Bone marrow (tissue), 2 donors: ENCODE measurements at places on chromosomes 7 and 10.

DNA sequence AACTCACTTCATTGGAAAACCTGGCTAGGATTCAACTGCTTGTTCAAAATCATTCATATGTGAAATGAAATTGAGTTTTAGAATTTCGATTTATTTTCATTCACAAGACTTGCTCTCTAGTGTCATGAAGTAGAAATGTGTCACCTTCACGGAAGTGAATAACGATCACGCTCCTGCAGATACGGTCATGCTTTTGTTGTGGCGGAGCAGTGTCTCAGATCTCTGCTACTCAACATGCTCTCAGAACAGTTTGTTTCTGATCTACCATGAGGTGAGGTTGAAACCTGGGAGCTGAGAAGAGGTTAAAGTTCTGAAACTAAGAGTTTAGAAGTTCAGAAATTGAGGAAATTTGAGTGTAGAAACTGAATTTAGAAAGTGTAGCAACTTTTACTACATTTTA is 13.8 kb upstream of the PITRM1 start:
- no peak for DNase-seq

DNA sequence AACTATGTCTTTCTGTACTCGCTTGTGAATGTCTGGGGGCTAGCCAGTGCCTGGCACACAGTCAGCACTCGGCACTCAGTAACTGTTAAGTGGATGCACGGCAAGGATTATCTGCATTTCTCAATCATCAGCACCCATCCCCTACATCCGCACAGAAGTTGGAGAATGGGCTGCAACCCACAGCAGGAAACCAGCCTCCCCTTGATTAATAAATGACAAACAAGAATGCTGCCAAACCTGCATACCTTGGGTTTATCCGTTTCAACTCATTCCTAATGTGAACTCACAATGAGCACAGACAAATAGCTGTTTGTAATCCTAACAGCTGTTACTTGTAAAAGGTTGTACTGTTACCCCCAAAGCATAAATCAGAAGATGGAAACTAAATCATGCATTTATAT is 28.9 kb downstream of the PPP1R3C start:
- DNase-seq: no peak

DNA sequence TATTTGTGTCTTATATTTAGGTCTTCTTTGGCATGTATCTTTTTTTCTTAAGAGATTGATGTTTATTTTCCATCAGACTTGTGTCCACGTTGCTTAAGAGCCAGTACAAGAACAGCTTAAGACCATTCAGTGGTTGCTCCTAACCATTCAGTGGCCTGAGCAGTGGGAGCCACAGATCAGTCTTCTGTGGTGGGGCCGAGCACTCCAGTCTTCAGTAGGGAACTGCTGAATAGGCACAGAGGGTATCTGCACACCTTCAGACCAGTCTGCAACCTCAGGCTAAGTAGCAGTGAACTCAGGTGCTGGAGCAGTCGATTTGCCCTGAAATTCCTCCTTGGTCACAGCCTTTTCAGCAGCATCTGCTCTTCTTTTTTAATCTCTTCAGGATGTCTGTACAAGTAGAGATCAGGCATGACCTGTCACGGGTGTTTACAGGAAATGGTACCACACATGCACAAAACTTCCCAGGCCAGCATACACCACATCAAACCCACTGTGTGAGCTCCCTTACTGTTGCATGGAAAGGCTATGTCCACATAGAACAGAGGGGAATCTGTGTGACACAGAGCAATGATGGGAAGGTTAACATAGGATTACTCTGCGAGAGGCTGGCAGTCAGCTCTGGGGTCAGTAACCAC is 51.5 kb downstream of the FAM107B start:
- no peak for DNase-seq

GRCh38 chr7:27961255-27961654 is 219.3 kb downstream of the JAZF1 start:
- no peak for DNase-seq

DNA sequence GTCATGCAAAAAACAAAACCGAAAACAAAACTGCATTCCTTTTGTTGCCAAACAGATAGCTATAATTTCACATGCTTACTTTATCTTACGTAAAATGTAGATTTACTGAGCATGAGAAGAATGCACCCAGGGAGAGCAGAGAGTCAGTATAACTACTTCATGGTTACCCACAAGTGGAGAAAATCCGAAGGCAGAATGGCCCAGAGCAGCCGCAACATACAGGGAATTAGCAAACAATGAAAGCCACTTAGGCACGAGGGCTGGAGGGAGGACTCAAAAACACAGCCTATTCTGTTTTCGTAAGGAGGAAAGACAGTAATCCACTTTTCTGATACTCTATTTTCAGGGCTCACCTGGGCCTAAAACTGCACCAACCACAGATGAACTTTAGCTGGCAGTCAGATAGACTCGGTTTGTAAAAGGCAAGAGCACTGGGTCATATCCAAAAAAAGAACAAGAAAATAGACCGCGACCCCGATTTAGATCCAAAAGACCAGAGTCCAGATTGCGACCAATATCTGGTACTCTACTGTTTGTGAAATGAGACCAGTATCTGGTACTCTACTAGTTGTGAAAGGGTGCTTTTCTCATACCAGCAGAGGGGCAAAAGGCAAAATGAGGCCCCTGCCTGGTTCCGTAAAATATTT is 1.3 kb downstream of the ITPRIP start:
- DNase-seq: no peak

DNA sequence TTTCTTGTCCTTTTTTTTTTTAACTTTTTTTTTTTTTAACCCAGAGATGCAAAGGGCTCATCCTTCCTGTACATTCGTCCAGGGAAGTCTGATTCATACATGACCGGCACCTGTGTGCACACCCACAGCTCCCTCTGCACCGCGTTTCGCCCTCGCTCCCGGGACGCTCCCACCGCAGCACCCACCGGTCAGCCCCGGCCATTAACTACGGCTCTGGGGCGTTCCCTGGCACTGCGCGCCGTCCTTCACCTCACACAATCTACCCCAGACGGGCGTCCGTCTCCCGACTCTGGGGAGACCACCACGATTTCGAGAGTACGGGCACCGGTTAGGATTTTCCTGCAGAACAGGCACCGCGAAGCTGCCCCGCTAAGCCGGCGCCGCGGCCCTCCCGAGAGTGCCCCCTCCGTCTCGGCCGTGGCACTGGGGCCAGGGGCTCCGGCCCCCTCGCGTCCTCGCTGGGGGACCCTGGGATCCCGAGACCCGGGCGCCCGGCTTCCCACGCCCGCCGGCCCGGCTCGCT is 452 bp downstream of the ATE1 start:
- DNase-seq: no peak

- DNase-seq: no peak
Observed at GRCh38 chr7:107172276-107173032, 3.7 kb downstream of the HBP1 start.

- DNase-seq: no peak
Observed at GRCh38 chr7:120060875-120061274, 212.1 kb upstream of the KCND2 start.

- DNase-seq: no peak
Observed at GRCh38 chr7:47078241-47078640, 503.7 kb downstream of the TNS3 start.

DNA sequence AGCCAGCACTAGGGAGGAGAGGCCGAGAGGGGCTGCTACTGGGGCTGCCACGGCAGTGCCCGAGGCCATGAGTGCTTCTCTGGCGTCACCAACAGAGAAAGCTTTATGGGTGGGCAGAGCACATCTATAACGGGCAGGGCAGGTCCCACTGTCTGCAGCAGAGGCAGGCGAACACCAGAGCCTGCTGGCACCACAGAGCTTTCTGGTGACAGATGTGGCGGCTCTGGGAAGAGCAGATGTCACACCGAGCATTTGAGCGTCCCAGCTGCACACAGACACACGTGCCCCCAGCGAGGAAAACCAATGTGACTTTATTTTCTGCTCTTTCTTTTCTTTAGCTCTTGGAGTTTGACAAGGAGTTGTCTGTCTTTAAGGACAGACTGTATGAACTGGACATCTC is 20.5 kb downstream of the NKX6-2 start:
- DNase-seq: no peak

- DNase-seq: no peak
Observed at GRCh38 chr10:4661511-4662255, 164.3 kb upstream of the AKR1E2 start.

- no peak for DNase-seq
Observed at GRCh38 chr7:151166629-151167196, 781 bp downstream of the GBX1 start.

DNA sequence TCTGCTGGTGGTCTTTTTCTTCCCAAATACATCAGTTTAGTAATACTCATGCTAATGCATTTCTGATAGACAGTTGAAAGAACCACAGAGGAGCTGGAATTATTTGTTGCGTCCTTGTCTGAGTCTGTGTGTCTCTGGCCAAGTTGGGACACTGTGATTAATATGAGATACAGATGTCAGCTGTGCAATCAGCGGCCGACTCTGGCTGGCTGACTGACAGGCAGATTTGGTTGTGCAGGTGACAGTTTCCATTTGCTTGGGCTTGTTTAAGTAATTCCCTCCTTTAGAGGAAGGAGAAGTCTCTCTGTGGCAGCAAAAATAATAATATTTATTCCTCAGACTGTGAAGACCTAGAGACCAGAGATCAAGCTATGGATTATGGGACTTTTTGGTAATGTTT is 176.2 kb upstream of the CHRM2 start:
- DNase-seq: no peak

- DNase-seq: no peak
Observed at GRCh38 chr7:146117576-146117975, 975 bp downstream of the CNTNAP2 start.
